ENCODE measurements at places on chromosomes 5 and 9.

DNA sequence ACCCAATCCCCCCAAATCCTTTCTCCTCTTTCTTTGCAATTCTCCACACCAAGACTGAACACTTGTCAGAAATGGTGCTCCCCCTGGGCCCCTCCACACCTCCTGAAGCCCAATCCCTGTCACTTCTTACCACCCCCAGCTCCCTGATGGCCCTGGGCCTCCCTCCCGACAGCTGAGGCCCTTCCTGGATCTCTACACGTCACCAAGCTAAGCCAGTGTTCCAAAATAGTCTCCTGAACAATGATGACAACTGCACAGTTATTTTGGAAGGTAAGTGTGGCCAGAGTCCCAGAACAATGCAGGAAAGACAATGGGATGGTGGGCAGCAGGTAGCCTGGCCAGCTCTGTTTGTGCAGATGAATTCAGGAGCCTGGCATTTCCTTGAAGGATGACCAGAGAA lies 63.7 kb upstream of the PRSS3 start:
- no peak for DNase-seq

DNA sequence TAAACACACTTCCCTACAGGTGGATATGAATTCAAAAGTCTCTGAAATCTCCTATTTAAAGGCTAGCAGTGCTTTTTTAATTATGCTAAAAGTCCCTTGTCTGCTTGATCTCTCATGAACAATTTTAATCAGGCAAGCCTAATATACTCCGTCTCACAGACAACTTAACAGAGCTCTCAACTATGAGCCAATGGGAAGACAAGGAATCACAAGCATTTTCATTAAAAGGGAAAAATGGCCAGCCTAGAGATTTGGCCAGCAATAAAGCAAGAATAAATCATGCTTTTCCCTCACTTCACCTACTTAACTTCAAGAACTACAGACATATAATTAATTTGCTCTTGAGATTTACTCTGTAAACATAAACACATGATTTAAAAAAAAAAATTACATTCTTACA lies 78.0 kb downstream of the RFX3 start:
- DNase-seq = no peak

- DNase-seq = no peak
These were observed 48.0 kb downstream of the IPO11 start for GRCh38 chr5:62460578-62460983.

GRCh38 chr5:157917899-157918809 lies 59.2 kb upstream of the CLINT1 start:
- DNase-seq = no peak

DNA sequence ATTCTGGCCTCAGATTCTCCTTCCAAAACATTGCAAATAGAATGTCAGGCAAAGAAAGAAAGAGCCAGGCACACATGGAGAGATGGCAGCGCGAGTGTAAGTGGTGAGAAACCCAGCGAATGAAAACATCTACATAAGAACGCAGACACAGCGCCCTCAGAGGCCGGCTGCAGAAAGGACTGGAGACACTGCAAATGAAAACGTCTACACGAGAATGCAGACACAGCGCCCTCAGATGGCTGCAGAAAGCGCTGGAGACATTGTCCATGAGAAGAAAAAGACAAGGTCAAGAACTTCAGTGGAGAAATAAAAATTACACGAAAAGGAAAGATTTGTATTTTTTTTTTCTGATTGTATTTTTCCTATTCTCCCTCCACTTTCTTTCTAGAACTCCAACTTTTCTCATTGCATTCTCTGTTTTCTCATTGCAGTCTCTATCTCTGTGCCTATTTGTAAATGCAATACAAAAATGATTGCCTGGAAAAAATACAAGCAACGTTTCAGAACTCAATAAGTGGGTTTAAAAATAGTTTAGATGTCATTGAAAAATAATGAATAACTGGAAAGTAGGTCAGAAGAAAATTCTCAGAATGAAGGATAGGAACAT lies 117.9 kb upstream of the LPCAT1 start:
- DNase-seq = peak; percentile 80

- DNase-seq = no peak
These were observed 5.1 kb upstream of the GNPDA1 start for GRCh38 chr5:142017832-142018427.

DNA sequence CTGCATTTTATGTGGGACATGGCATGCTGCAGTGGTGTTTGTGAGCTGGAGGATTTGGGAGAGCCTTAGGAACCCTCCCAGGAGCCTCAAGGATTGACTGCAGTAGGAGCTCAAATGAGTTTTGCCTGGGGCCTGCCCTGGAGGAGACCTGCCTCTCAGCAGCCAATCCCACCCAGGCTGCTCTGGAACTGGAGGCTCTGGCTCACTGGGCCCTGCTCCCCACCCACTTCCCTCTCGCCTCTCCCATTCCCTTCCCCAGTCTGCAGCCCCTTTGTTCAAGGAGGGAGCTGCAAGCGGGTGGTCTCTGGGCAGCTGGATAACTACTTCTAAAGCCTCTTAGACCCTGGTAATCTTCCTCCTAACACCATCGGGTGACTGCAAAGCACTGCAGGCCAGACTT lies 24.2 kb downstream of the KCNIP1 start:
- DNase-seq = no peak

DNA sequence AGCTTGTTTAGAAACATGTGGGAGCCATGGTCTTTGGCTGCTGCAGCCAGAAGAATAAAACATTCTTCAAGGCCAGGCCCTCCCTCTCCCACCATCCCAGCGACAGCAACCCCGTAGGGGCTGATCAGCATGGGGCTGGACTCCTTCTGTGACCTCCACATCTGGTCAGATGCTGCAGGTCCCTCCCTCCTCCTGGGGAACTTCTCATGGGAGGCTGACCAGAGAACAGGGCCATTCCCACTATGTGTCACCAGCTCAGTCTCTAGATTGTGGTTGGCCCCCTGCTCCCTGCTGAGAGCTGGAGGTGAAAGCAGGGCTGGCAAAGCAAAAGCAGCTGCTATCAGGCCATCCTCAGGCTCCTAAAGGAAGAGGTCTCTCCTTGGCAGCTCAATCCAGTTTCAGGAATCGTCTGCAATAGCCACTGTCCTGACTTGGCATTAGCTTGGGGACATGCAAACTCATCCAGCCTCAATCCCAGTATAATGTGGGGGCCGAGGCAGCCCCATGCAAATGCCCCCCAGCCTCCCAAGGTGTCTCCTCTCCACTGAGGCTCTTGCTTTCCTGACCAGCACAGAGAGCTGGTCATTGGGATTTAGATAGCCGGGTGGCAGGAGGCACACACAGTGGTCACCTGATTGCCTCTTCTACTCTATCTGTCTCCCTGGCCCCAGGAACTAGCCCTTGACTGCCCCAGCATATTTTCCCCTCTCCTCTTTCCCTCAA lies 81.5 kb downstream of the NRG2 start:
- no peak for DNase-seq

DNA sequence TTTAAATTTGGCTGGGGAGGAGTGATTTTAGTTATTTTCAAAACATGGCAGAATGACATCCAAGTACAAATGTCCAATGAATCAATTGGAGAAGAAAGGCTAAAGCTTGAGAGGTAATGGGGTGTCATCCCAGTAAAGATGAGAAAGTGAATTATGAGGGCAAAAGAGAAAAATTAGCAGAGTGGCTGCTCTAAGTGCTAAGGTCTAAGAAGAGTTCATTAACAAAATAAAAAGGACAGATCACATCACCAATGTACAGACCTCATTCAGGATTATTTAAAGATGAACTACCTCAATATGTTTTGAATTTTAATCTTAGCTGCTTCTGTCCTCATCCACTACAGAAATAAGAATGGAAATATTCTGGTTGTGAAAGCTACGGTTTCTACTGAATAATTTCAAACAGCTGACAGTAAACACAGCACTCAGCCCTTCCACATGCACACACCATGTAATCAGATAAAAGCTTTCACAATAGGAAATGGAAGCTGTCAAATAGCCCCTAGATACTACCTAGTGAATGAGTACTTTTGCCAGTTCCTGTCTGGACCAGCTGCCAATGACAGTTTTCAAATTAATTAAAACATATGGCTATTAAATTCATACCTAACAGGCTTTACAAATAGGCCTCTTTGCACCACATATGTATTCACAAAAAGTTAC lies 171.5 kb downstream of the SSBP2 start:
- peak; percentile 64 for DNase-seq

GRCh38 chr9:112332214-112332613 lies 1.2 kb downstream of the PTBP3 start:
- no peak for DNase-seq

DNA sequence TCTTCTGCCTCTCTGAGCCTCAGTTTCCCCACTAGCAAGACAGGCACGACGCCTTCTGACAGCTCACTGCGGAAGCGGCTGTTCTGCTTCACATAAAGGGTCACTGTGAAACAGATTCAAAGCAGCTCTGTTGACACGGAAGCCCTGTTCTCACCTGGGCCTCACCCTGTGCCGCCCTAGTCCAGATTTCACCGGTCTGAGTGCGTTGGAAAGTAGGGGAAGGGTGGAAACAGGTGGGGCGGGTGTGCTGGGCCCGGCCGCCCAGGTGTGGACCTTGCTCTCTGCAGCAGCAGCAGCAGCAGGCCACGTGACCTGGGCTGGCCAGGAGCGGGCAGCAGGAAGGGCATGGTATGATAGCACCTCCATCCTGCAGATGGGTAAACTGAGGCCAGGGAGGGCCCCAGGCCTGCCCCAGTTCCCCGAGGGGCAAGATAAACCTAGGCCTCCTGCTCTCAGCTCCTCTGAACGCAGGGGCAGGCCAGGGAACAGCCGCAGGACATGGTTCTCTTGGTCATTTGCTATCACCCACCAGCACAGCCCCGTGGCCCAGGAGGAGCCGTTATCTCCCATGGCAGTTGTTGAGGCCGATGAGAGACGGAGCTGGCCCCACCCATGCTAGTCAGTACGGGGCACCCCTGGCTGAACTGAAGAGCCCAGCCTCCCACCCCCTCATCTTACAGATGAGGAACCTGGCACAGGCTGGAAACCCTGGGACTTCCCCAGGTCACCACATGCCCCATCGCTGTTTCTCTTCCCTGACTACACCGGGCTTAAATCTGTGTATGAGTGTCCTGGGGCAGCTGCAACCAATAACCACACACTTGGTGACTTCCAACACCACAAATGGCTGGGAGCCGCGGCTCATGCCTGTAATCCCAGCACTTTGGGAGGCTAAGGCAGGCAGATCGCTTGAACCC lies 12.1 kb downstream of the PTGES2 start:
- DNase-seq = no peak

DNA sequence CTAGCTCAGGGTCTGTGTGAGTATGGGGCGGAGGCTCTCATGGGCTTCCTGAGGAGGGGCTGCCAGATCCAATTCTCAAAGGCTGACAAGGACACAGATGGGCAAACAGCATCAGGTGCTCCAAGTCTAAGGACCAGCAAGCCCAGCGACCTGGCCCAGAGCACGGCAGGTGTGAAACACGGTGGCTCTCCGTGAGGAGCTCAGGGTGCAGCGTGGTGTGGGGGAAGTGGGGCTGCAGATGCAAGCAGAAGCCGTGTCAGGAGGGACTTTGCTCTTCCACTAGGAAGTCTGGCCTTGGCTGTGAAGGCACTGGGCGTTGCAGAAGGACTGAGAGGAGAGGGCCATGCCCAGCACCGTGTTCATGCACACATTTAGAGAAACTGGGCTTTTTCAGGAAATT lies 420.0 kb downstream of the GADD45G start:
- DNase-seq = no peak

GRCh38 chr5:168334695-168335094 lies 43.2 kb downstream of the WWC1 start:
- no peak for DNase-seq

DNA sequence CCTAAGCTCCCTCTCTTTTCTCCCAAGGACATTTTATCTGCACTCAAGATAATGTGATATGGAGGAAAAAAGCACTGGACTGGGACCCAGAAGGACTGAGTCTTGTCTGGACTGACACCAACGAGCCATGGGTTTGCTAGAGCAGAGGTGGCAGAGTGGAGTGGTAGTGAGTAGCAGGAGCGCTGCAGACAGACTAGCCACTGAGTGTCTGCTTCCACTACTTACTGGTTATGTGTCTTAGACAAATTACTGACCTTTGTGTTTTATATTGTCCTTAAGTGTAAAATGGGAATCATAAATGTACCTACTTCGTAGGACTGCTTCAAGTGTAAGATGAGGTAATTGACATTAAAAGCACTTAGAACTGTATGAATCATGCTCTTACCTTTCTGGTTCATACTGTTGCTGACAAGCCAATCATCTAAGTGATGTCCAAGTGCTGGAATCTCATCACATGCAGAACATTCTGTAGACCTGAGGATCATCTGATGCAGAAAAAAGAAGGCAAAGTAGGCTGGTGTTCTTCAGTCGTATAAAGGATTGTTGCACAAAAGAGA lies 12.5 kb upstream of the PRLR start:
- DNase-seq = no peak

All from NCI-H1417 treated with DMSO at 0.1 percent for 48 hours (cell line).